Lung (tissue), 17 donors: ENCODE measurements at places on chromosomes 2 and 18. TPM values are rescaled to one million over a fixed set of nuclear protein-coding genes. Genes with fewer than 3 reads are reported as not detected.

The NPHP1 gene
- polyA plus RNA-seq = 6.0 TPM

The TAF4B gene
- polyA plus RNA-seq = 1.6 TPM

The GALNT3 gene
- polyA plus RNA-seq = 19.0 TPM

DNA sequence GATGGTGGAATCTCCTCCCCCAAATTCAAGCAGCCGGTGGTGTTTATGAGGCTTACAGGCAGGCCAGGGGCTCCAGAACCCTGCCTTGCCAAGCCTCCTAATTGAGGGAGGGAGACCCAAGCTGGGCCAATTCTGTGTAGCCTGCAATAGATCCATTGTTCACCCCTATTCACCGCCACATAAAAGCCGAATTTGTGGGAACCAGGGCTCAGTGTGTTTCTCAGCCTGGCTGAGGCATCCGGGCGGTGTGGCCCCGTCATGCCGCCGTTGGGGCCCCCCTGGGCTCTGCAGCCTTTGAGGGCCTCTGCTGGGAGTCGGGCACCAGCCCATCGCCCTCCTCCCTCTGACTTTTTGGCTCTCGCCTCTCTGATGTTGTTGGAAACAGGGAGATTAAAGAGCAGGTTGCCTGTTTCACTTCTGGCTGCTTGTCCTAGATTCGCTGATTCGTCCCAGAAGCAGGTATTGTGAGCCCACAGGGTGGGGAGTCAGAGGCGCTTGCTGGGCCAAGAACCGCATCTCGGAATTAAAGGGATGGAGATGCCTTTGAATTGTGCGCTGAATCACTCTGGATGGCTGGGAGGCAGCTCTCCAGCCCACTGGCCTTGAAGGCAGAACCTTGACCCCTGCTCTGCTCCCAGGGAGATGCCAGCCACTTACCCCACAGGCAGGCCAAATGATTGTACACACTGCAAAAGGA lies 14.7 kb upstream of the OTOS start:
- DNase-seq = peak; percentile 7

DNA sequence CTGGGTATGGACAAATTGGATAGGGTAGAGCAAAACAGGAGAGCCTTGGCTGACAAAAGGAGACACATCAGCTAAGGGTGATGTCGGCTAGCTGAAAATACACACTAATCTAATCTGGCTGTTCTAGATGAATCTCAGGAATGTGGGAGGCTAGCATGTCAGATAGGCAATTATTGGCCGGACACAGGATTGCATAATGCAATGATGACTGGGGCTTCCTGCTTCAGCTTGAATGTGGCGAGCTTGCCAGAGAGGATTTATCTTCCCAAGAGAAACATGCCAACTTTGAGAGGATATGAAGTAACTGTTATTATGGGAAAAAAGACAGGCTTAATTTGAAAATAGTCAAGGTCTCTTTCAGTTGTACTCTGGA lies 102.4 kb downstream of the TRIB2 start:
- peak; percentile 92 for DNase-seq

GRCh38 chr2:109448207-109448606 lies 165.6 kb downstream of the SEPTIN10 start:
- no peak for DNase-seq

GRCh38 chr2:164910101-164910899 lies 45.0 kb downstream of the SLC38A11 start:
- DNase-seq = no peak
